Endothelial cell (in vitro differentiated cells): ENCODE measurements at places on chromosomes 12 and 14.

GRCh38 chr12:91538418-91538817, 355.8 kb upstream of the DCN start:
- H3K4me3 ChIP-seq: no peak overlapping the region
- peaks cover 14% of the 10 kb centered on the region for H3K4me1 ChIP-seq
- no peak for DNase-seq
- H3K27ac ChIP-seq: no peak overlapping the region

GRCh38 chr12:20196767-20197166, 171.6 kb upstream of the PDE3A start:
- peaks cover 6% of the 10 kb centered on the region for H3K4me1 ChIP-seq
- peaks cover 5% of the 10 kb centered on the region for H3K27me3 ChIP-seq
- no peaks in the 10 kb centered on the region for H3K36me3 ChIP-seq
- H3K27ac ChIP-seq: no peak overlapping the region
- no peak overlapping the region for H3K4me3 ChIP-seq

DNA sequence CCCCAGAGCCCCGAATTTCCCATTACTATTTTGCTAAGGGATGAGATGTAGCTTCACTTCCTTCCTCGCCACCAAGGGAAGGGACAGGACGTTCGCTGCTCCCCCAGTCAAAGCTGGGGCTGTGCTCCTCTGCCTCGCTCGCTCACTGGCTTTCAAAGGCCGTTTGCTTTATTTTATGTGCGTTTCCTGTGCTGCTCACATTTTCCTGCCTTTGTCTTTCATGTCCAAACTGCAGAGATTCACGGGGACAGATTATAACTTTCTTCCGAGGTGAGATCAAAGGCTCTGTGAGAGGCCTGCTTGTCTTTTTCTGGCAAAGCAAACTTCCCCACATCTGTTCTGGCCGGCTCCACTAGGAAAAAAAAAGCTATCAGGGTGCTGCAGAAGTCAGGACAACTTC, 76.0 kb upstream of the FZD10 start:
- H3K36me3 ChIP-seq: peaks cover 32% of the 10 kb centered on the region
- H3K27ac ChIP-seq: peak overlapping the region; percentile 37
- no peaks in the 10 kb centered on the region for H3K4me1 ChIP-seq
- no peak for DNase-seq

GRCh38 chr12:116265351-116266147, 11.9 kb downstream of the MED13L start:
- no peak overlapping the region for H3K27ac ChIP-seq
- H3K27me3 ChIP-seq: no peaks in the 10 kb centered on the region
- H3K4me1 ChIP-seq: peaks cover 13% of the 10 kb centered on the region
- no peak overlapping the region for H3K4me3 ChIP-seq
- DNase-seq: no peak
- no peaks in the 10 kb centered on the region for H3K36me3 ChIP-seq

- no peak for DNase-seq
- peaks cover 3% of the 10 kb centered on the region for H3K27me3 ChIP-seq
- peaks cover 16% of the 10 kb centered on the region for H3K4me1 ChIP-seq
- H3K27ac ChIP-seq: no peak overlapping the region
- peak overlapping the region; percentile 14 for H3K4me3 ChIP-seq
Measured at GRCh38 chr14:63544591-63545299, 1.6 kb upstream of the PPP2R5E start.

DNA sequence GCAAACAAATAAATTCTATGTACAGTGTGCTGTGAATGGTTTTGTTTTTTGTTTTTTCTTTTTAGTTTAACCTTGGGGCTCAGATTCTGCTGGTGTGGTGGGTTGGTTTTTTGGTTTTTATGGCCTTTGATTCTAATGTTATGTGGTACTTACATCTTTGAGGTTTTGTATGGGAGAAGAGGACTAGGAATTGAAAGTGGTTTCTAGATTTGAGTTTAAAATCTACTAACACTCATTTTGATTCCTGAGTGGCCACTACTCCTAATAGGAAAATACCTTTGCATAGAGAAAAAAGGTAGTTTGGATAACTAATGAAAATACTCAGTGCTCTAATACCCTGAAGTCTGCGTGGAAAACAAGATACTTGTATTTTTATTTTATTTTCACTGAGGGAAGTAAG, 137.7 kb downstream of the MON2 start:
- DNase-seq: no peak
- H3K4me1 ChIP-seq: peaks cover 25% of the 10 kb centered on the region
- peaks cover 8% of the 10 kb centered on the region for H3K27me3 ChIP-seq
- H3K4me3 ChIP-seq: peak overlapping the region; percentile 94
- H3K27ac ChIP-seq: peak overlapping the region; percentile 83
